RCC 7860 (cell line): ENCODE measurements at places on chromosomes 16 and 17.

DNA sequence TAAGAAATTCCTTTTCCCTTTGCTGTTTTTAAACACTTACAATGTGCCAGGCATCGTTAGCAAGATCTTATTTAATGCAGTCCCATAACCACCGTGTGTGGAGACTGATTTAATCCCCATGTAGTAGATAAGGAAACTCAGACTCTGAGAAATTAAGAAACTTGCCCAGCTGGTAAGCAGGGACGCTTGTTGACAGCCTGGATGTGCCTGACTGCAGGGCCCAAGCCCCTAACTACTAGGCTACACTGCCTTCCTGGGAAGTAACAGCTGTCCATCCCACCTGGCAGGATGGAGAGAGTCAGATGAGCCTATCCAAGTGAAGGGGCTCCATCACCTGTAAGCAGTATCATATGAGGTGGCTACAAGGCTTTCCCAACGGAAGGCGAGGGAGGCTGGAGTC lies 23.1 kb downstream of the CDK5RAP3 start:
- no peak for DNase-seq

- no peak for DNase-seq
Observed at GRCh38 chr16:48231727-48232492, 12.2 kb upstream of the LONP2 start.

DNA sequence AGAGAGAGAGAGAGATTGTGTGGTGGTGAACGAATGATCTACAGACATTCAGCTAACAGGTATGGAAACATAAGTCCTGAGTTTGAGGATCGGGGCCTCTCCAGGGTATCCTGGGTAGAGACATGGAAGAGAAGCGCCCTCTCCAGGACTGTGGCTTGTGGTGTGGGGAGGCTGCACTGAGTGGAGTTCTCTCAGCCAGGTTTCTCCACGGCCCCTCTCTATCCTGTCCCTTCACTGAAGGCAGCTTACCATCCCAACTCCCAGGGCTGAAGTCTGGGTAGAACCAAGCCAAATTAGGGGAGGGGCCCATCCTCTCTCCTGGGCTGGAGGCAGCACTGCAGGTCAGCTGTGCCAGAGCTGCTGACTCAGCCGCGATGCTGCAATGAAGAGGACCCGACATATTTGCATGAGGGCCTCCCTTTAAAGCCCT lies 6.2 kb downstream of the C1QL1 start:
- no peak for DNase-seq

DNA sequence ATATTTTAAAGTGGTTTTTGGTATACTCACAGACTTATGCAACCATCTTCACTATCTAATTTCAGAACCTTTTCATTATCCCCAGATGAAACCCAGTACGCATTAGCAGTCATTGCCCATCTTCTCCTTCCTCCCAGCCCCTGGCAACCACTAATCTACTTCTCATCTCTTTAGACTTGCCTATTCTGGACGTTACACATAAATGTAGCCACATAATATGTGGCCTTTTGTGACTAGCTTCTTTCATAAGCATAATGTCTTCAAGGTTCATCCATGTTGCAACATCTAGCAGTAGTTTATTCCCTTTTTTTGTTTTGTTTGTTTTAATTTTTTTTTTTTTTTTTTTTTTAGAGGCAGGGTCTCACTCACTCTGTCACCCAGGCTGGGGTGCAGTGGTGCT lies 28.5 kb upstream of the C17orf107 start:
- no peak for DNase-seq

GRCh38 chr17:19933221-19933620 lies 44.4 kb downstream of the AKAP10 start:
- no peak for DNase-seq

GRCh38 chr17:66549311-66549704 lies 246.9 kb downstream of the PRKCA start:
- peak; percentile 62 for DNase-seq

DNA sequence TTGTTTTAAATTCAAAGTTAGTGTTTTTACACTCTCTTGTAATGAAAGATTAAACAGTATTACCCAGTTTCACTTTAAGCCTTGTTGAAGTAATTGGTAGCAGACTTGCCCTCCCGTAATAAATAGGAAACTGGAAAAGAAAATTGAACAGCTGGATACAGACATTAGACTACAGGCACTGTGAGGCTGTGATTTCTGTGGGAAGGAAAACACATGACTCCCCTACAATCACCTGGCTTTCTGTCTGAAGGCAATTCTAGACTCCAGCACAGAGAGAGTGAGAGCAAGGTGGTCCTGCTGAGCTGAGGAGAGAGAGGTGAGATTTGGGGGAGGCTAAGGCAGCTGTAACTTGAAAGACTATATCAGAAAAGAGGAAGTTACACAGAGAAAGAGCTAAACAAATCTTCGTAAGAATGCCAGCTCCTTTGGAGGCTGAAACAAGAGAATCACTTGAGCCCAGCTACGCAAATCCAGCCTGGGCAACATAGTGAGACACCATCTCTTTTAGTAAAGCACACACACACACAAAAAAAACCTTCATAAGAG lies 57.8 kb upstream of the CDYL2 start:
- no peak for DNase-seq

DNA sequence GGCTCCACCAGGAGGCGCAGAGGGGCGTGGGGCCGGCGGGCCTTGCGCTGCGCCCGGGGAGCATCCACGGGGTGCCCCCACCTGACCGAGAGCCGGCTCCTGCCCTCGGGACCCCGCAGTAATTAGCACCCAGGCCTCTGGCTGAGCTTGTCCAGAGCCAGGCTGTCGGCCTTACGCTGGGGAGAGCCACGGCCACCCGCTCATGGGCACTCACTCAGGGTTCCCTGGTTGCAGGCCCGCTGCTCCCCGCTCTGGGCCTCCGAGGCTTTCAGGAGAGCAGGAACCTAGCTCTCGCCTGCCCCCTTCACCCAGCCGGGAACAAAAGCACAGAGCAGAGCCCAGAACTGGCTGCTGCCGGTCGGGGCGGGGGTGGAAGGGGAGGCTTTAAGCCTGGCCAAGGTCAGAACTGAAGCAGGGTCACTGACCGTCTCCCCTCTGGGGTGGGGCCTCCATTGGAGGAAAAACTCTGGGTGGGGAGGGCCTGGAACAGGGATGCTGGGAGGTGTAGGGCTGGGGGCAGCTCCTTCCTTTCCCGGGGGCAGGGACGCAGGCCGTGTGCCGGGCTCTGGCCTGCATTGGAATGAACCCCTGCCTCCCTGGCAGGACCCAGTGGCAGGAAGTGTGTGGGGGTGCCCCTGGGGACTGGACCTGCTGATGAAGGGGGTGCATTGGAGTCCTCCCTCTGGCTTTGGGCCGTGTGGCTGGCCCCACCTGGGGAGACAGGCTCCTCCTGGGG lies 12.3 kb downstream of the GLIS2 start:
- no peak for DNase-seq

- peak; percentile 31 for DNase-seq
Observed at GRCh38 chr17:6780886-6781285, 4.9 kb downstream of the FBXO39 start.

GRCh38 chr16:51276336-51276735 lies 125.3 kb upstream of the SALL1 start:
- peak; percentile 45 for DNase-seq

GRCh38 chr17:75447951-75448856 lies 8.2 kb upstream of the TMEM94 start:
- DNase-seq = peak; percentile 44

DNA sequence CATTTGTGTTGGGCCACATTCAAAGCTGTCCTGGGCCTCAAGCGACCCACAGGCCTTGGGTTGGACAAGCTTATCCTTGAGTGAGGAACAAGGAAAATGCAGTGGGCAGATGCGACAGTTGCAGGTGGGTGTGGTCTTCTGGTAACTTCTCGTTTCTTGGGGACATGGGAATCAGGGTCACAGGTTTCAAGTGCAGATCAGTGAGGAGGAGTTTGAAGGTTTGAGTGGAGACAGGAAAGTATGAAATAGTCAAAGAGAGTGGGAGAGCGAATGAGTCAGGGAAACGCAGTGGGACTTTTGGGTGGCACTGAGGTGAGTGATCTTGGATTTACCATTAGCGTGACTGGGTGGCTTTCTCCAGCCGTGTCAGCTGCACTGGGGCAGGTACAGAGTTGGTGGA lies 15.4 kb upstream of the CCL22 start:
- no peak for DNase-seq

GRCh38 chr16:3961449-3961849 lies 80.9 kb upstream of the CREBBP start:
- DNase-seq = peak; percentile 74

DNA sequence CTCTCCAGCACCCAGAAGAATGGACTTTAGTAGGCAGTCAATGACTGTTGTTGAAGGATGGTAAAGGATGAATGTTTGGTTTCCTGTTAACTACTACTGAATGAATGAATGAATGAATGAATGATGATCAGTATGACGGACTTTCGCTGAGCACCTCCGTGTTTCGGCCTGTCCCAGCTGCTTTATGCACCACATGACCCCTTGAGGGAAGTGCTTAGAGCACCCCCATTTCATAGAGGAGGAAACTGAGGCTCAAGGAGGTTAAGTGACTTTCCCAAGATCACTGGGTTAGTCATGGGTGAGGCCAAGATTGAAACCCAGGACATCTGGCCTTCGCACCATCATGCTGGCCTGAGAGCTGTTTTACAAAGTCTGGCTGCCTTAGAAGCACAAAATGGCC lies 6.8 kb downstream of the KCNG4 start:
- no peak for DNase-seq

- DNase-seq = no peak
Observed at GRCh38 chr16:30724641-30725417, 23.4 kb upstream of the PHKG2 start.

GRCh38 chr17:5508810-5509209 lies 22.4 kb downstream of the MIS12 start:
- DNase-seq = peak; percentile 54

DNA sequence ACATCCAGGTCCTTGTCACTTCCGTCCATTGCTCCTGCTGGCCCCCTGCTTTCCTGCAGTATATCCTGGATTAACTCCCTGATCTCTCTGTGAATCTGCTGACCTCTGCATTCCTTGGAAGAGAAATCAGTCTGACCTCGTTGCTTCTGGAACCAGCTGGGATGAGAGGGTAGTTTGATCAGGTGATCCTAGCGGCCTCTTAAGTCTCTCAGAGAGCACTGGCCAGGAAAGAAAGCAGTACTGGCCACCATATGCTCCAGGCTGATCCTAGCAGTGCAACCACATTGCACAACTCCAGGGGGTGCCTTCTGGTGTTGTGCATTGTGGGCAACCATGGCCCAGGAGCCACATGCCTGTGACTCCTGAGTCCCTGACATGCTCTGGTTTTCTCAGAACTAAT lies 79.2 kb downstream of the ARHGAP23 start:
- no peak for DNase-seq

DNA sequence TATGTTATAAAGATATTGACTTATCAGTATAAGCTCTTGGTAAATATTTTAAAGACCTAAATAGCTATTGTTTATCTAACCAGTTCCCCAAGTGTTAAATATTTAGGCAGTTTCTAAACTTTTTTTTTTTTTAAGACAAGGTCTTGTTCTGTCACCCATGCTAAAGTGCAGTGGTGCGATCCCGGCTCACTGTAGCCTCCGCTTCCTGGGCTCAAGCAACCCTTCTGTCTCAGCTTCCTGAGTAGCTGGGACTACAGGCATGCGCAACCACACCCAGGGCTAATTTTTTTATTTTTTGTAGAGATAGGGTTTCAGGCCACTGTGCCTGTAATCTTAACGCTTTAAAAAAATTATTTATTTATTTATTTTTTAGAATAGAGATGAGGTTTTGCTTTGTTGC lies 43.5 kb downstream of the SNX29 start:
- no peak for DNase-seq

- peak; percentile 85 for DNase-seq
Observed at GRCh38 chr17:29710891-29711418, 88.2 kb upstream of the CORO6 start.

GRCh38 chr17:8941520-8941919 lies 24.0 kb downstream of the PIK3R5 start:
- DNase-seq = no peak

DNA sequence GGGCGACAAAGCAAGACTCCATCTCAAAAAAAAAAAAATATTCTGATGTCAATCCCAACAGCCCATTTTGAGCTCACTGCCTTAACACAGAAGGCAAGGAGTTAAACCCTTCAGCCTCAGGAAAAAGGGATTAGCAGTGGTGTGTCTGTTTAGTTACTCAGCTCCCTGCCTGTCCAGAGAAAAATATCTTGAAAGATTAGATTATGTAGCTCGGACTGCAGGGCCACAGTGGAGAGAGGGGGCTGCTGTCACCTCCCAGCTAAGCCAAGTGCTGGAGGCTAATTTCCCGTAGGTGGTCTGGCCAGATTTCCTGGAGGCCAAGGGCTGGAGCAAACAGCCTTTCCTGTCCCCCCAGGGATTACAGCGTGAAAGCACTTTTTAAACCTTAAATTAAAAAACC lies 50.3 kb downstream of the C16orf95 start:
- DNase-seq = no peak

DNA sequence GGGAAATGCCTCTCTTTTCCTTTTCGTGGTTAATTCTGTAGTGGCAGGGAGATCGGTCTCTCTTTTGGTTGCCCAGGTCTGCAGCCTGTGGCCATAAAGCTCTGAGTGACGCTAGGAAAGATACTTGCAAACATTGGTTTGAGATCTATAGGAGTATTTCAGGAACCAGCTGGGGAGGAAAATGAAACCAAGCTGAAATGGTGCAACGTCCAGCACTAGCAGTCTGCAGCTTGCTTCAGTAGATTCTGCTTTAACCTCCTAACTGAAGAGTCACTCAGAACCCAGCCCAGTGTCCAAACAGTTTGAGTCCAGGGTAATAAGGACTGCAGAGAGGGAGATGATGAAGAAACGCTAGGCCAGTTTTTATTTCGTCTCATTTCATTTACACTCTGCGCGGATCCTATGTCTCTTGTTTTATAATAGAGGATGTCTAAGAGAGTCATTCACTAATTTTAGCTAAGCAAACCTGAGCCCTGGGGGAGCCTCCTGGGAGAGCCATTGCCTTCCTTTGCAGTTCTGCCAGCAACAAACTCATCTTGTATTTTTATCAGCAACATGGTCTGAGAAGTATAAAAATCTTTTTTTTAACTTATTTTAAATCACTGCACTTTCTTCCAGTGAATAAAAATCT lies 12.0 kb downstream of the SP2 start:
- DNase-seq = no peak

- DNase-seq = no peak
Observed at GRCh38 chr16:54211203-54211602, 75.4 kb downstream of the IRX3 start.

DNA sequence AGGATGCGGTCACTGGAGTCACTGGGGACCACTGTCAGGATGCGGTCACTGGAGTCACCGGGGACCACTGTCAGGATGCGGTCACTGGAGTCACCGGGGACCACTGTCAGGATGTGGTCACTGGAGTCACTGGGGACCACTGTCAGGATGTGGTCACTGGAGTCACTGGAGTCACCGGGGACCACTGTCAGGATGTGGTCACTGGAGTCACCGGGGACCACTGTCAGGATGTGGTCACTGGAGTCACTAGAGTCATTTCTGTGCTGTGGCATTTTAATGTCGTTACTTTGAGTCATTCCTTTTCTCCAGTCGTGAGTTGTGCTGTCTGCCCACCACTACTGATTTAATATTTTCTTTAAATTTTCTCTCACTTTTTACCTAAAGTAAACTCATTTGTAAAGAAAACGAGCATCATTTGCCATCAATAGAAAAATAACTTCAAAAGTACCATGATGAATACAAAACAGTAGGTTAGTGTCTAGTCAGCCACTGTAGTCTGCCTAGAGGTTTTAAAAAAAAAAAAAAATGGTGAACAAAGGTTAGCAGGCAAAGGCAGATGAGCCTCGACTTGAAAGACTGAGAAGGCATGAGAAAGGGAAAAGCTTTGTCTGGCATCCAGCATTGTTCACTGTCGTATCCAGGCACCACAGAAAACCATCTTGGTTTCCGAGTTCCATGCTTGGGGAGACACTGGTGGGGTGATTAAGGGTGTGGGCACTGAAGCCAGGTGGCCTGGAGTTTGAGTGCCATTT lies 346.6 kb downstream of the SNX29 start:
- peak; percentile 64 for DNase-seq
